PC-9 (cell line): ENCODE measurements at places on chromosomes 2 and 18. TPM values are rescaled to one million over a fixed set of nuclear protein-coding genes. Genes with fewer than 3 reads are reported as not detected.
A peak's percentile ranks its signal among the peaks of the same experiment; 100 is the strongest.

Gene CKAP2L
- total RNA-seq = 17.7 and 28.7 TPM in 2 replicates

Gene SERPINB2
- total RNA-seq = 0.73 TPM in 1 of 2 replicates, not detected in the other

Gene NLRC4
- total RNA-seq = not detected in 2 replicates

Gene AMER3
- not detected in 2 replicates for total RNA-seq

DNA sequence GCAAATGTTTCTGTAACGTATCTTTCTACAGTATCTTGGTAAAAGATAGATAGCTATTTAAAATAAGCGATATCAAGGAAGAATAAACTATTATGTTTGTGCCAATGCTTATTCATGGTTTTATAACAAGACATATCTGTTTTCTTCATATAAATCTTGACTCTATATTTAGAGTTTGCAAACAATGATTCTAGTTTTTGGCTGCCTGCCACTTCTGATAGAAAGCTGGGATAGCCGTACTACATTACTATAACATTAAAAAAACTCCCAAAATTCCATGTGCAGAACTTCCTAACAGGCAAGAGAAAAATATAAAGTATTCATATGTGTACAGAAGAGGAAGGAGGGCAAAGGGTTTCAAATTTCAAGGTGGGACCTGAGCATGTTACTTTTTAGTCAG lies 985.0 kb downstream of the BCL11A start:
- H3K4me3 ChIP-seq = no peak overlapping the region
- no peaks in the 10 kb centered on the region for H3K36me3 ChIP-seq
- H3K27me3 ChIP-seq = no peaks in the 10 kb centered on the region
- no peaks in the 10 kb centered on the region for H3K4me1 ChIP-seq
- DNase-seq = no peak

DNA sequence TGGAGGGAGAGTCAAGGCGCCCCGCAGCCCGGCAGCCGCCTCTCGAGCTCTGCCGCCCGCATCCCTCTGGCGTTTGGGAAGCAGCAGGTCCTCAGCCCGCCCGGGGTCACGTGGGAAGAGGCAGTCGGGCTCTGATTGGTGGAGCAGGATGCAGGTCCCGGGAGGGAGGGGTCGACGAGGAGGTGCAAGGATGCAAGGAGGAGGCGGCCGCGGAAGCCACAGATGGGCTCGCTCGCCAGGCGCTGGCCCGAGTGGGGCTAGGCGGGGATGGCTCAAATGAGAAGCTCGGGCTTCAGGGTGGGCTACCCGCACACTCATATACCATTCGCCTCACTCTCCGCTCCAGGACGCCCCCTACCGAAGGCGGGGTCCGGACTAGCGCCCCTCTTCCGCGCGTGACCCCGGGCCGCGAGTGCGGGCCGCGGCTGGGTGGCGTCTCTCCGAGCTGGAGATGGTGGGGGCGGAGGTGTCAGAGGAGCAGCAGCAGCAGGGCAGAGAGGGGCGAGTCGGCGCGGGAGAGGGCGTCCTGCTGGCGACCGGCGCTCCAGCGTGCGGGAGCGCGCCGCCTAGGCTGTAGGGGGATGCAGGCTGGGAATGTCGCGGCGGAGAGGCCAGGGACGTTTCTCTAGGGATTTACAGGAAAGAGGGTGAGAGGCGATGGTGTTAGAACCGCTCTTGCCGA lies at the start of gene TMEFF2:
TSS of gene TMEFF2 (minus strand) at position 68 of the 682 bp plus-strand sequence. CDS start 409 bp downstream, outside the sequence.
- no peaks in the 10 kb centered on the region for H3K27me3 ChIP-seq
- no peaks in the 10 kb centered on the region for H3K4me1 ChIP-seq
- H3K4me3 ChIP-seq = no peak within 1 kb of the TSS
- no peak within 1 kb of the TSS for H3K27ac ChIP-seq

Gene CREG2
- 9.0 and 12.3 TPM in 2 replicates for total RNA-seq

GRCh38 chr18:32201948-32202672 lies 12.3 kb downstream of the MEP1B start:
- H3K4me3 ChIP-seq = no peak overlapping the region
- DNase-seq = no peak
- H3K36me3 ChIP-seq = no peaks in the 10 kb centered on the region

Gene MRPL33
- 81.9 and 86.3 TPM in 2 replicates for total RNA-seq

Gene RAD51AP2
- total RNA-seq = not detected in 2 replicates

Gene SATB2
- total RNA-seq = 7.3 and 7.8 TPM in 2 replicates

Gene ANKRD30B
- not detected in 2 replicates for total RNA-seq

Gene EPB41L3
- total RNA-seq = not detected in 2 replicates

- H3K36me3 ChIP-seq = no peaks in the 10 kb centered on the region
- H3K4me1 ChIP-seq = no peaks in the 10 kb centered on the region
- H3K4me3 ChIP-seq = no peak overlapping the region
- no peak for DNase-seq
Observed at GRCh38 chr2:7701791-7702190, 784.6 kb downstream of the RNF144A start.

Gene SPATS2L
- total RNA-seq = 189 and 199 TPM in 2 replicates

Gene STRN
- total RNA-seq = 33.5 and 37.6 TPM in 2 replicates

DNA sequence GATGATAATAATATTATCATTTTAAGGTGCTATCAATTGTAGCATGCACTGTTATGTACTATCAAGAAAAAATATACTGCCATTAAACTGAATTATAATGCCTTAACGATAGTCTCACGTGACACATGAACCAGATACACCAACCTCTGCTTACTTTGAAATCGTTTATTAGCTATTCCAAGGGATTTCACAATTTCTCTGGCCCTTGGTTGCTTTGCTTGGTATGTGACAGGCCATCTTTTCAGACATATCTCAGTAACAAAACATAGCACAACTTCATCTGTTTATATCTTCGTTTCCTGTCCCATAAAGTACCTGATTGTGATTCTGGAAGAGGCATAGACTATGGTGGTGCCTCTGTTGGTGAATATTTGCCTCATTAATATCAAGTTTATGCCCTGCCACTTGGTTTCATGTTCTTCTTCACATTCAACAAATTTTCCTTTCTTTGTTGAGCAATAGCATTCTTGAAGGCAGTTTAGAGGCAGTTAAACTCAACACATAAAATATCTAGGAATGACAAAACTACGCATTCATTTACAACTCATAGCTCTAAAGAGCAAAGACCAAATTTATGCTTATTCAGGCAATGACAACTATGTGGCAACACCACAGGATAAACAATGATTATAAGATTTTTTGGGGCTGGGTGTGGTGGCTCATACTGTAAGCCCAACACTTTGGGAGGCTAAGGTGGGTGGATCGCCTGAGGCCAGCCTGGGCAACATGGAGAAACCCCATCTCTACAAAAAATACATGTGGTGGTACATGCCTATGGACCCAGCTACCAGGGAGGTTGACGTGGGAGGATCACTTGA lies 84.3 kb downstream of the MCFD2 start:
- peak; percentile 35 for DNase-seq
- H3K4me1 ChIP-seq = no peaks in the 10 kb centered on the region
- no peak overlapping the region for H3K4me3 ChIP-seq

DNA sequence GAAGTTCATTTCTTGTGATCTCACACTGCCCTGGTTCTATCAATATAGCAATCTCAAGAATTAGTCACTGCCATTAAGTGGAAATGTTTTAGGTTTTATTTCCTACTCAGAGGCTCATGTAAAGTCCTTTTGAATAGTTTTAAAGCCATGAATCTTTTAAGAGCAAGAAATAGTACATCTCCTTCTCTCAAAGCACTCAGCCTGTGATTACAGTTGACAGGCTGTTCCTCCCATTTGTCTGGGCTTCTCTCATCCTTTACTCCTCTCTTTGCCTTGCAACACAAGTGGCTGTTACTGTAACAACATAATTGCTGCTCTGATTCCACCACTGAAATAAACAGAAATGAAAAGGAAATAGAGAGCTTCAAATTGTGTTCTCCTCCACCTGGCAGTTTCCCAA lies 18.4 kb downstream of the GRP start:
- no peaks in the 10 kb centered on the region for H3K4me1 ChIP-seq
- no peaks in the 10 kb centered on the region for H3K36me3 ChIP-seq
- H3K27me3 ChIP-seq = peaks cover 26% of the 10 kb centered on the region
- DNase-seq = no peak
- H3K27ac ChIP-seq = no peak overlapping the region

Gene NAT8
- total RNA-seq = not detected in 2 replicates

DNA sequence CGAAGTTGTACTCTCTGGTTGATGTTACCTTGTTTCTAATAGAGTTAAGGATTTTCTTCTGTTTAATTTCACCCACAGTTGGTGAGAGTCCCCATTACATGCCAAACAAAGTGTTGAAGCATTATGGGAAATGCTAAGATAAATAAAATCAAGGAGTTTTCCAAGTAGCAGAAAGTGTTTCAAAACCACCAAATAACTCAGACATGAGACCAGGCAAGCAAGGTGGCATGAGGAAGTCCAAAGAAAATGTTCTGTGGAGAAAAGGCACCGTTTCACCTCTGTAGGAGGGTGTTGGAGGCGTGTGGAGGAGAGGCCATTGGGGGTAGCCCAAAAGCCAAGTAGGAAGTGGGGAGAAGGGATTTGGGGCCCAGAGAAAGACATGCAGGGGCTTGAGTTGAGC lies 8.7 kb downstream of the CFAP221 start:
- H3K4me1 ChIP-seq = no peaks in the 10 kb centered on the region
- H3K27ac ChIP-seq = no peak overlapping the region
- H3K4me3 ChIP-seq = no peak overlapping the region
- H3K27me3 ChIP-seq = 0 out of 2 replicates have a peak, but pooled peaks cover 8% of the 10 kb centered on the region
- no peak for DNase-seq
- no peaks in the 10 kb centered on the region for H3K36me3 ChIP-seq

Gene SNORC
- 10.4 and 20.0 TPM in 2 replicates for total RNA-seq

Gene CNTNAP5
- total RNA-seq = not detected in 2 replicates

- no peaks in the 10 kb centered on the region for H3K27me3 ChIP-seq
- no peaks in the 10 kb centered on the region for H3K36me3 ChIP-seq
- H3K27ac ChIP-seq = no peak overlapping the region
- DNase-seq = no peak
- no peak overlapping the region for H3K4me3 ChIP-seq
Observed at GRCh38 chr2:66489436-66489835, 54.5 kb downstream of the MEIS1 start.

DNA sequence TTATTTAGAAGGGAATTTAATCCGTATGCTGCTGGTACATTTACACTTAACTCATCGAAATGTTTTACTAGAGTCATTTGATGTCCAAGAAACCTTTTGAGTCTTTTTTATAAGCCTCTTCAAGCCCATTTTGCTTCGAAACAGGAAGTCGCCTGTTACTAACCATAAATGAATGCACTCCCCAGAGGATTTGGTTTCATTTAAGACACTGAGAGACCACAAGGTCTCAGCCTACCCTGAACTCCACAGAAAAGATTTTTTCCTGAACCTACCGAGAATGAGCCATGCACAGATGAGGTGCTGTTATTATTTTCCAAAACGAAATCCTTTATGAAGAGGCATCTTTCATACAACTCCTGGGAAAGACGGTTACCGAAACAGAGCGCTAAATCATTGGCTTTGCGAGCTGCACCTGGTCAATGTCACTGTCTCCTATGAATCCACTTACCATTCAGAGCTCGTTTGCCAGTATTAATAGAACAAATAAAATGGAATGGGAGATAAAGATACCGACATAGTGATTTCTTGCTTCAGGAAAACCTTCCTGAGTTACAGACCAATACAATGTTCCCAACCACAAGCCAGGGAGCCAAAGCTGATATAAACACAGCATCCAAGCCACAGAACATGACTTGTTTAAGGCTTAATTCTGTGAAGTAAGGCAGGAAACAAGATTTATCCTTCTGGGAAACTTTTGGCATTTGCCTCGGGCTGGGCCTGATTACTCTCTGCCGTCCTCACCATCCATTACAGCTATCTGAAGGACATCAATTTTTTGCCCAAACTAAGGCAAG lies 382.1 kb downstream of the OSR1 start:
- no peaks in the 10 kb centered on the region for H3K36me3 ChIP-seq
- no peak overlapping the region for H3K27ac ChIP-seq
- H3K27me3 ChIP-seq = no peaks in the 10 kb centered on the region

GRCh38 chr2:238869293-238870124 lies 21.6 kb downstream of the TWIST2 start:
- peaks cover 12% of the 10 kb centered on the region for H3K4me1 ChIP-seq
- no peak overlapping the region for H3K27ac ChIP-seq
- H3K36me3 ChIP-seq = no peaks in the 10 kb centered on the region
- no peak for DNase-seq

- no peaks in the 10 kb centered on the region for H3K4me1 ChIP-seq
- H3K27ac ChIP-seq = no peak overlapping the region
- no peaks in the 10 kb centered on the region for H3K27me3 ChIP-seq
- no peak overlapping the region for H3K4me3 ChIP-seq
- no peak for DNase-seq
Observed at GRCh38 chr2:186042207-186043028, 303.8 kb downstream of the FSIP2 start.

DNA sequence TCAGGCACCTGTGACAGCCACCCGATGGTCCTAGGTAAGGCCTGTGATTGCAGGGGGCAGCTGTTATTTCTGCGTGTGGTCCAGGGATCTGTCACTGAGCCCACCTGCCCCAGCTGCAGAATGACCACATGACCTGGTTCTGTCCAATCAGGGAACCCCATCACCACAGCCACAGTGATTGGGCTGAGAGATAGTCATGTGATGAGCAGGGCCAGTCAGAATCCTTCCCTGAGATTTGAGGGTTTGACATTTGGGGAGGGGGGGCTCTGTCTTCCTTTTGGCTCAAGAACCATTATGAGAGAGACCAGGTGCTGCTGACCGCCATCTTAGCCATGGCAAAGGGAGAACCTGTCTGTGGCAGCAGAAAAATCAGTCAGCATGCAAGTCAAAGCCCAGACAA lies 147.2 kb downstream of the SMAD7 start:
- H3K27me3 ChIP-seq = no peaks in the 10 kb centered on the region
- H3K27ac ChIP-seq = no peak overlapping the region
- DNase-seq = no peak
- no peak overlapping the region for H3K4me3 ChIP-seq
- no peaks in the 10 kb centered on the region for H3K36me3 ChIP-seq

Gene RNF138
- 21.5 and 24.1 TPM in 2 replicates for total RNA-seq

GRCh38 chr2:72003796-72004195 lies 143.9 kb downstream of the CYP26B1 start:
- H3K27me3 ChIP-seq = no peaks in the 10 kb centered on the region
- no peak for DNase-seq
- H3K4me3 ChIP-seq = no peak overlapping the region
- no peaks in the 10 kb centered on the region for H3K36me3 ChIP-seq
- no peak overlapping the region for H3K27ac ChIP-seq
